ENCODE measurements at places on chromosomes 7 and 10.

DNA sequence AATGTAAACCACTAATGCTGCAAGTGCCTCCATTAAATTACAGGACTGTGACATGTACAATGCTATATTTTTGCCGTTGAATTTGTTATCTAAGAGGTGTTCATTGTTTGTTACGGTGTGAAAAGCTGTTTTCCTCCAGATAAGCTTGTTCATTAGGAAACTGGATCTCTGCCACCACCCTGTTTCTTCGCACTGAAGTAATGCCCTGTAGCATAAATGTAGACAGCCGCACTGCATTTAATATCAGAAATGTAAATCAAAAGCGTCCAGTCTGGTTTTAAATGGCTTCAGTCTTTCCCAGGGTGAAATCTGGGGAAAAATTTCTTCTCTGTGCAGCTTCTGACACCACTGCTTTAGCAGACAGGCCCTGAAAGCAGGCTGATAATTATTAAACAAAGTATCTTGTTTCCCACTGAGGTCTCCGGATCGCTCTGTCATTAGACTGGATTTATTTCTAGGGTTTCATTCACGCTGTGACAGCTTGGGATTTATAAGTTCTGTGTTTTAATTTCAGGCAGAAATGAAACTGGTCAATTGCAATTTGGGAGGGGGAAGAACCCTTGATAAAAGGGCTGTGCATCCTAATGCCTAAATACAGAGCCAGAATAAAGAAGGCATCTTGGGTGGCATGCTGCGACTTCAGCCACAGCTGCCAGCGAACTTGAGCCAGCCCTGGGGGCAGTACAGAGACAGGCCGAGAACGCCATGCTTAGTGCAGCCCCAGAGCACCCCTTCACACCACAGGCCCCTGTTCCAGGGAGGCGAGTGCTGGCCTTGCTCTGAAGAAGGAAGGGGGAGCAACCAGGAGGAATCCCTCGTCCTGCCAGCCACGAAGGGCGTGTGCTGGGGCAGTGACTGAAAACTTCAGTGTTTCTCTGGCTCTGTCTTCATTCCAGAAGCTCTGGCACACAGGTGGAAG, 547.7 kb upstream of the GALNT17 start:
- DNase-seq = no peak

DNA sequence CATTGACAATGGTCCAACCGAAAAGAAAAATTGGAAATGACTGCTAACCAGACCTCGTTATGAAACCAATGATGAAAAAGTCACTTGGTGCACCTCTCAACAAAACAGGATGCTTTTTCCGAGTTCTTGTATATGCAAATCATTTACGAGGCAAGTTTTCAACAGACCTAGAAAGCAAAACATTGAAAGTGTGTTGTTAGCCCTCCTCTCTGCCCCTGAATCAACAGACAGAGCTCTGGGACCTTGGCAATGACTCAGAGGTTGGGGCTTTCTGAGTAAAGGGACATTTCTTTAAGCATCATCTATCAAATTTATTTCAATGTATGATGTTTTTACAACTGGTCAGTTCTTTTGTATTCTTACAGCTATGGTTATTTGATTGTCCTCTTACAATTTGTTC, 16.3 kb upstream of the DKK1 start:
- DNase-seq = no peak

DNA sequence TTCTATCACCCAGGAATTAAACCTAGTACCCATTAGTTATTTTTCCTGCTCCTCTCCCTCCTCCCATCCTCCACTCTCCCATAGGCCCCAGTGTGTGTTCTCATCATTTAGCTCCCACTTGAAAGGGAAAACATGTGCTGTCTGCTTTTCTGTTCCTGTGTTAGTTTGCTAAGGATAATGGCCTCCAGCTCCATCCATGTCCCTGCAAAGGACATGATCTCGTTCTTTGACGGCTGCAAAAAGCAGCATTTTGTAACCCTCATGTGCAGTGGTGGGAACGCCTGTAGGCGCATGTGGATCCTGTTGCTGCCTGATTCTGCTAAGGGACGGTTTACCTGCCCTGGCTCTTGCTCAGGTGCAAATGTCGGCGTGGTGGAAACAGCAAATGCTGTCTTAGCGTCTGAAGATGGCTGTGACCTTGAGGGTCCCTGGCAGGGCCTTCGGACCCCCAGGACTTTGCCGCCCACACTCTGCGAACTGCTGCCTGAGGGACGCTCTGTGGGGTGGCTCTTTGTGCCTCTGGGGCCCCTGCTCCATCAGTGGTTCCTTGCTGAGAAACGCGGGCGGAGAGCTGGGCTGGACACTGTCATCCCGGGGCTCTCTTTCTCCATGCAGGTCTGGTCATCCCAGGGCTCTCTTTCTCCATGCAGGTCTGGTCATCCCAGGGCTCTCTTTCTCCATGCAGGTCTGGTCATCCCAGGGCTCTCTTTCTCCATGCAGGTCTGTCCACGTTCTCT, 5.6 kb upstream of the MTG1 start:
- DNase-seq = no peak

DNA sequence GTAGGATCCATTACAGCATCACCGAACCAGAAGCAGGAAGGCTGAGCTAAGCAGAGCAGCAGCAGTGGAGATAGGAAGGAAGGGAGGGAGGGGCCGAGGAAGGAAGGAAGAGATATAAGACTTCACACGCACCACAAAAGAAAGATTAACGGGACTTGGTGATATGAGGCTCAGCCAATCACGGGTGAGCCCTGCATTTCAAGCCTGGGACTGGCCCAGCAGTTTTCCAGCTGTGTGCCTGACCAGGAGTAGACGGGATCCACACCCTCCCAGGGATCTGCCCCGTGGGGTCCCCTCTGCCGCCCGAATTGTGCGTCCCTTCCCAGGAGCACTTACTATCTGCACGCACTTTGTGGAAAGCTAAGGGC, 16.2 kb downstream of the ATG9B start:
- DNase-seq = no peak

DNA sequence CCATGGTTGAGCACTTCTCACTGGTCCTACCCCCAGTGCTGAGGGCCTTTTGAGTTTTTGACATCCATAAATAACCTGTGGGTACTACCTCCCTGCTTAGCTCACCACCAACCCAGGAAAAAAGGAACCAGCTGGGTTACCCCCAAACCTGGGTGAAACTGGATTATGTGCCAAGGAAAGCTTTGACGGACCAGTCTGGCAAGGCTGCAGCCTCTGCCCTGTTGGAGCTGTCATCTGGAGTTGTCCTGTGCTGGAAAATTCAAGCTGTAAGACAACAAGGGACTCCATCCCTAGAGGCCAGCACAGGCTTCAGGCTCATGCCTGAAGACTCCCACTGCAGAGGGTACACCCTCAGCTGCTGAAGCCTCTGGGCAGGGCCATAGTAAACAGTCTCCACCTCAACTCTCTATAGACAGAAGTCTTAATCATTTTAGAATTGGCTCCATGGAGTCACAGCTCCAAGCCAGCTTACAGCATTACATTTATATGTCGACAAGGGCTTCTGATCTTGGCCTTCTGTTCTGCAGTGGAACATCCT, 115.5 kb upstream of the AFAP1L2 start:
- no peak for DNase-seq

DNA sequence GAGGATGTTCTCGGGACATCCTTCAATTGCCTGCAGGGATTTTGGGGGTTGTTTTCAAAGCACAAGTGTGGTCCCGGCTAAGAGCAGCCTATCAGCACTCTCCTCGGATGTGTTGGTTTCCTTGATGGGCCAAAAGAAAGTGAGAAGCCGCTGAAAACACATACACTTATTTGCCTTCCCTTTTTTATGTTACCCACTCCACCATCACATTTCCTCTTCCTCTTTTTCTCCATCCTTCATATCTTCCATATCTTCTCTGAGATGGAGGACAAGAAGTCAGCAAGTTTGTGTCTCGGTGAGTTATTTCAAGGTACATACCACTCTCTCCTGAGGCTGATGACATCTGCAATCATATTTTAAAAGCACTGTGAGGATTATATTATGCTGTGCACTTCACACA, 64.0 kb downstream of the ZNF33B start:
- no peak for DNase-seq

DNA sequence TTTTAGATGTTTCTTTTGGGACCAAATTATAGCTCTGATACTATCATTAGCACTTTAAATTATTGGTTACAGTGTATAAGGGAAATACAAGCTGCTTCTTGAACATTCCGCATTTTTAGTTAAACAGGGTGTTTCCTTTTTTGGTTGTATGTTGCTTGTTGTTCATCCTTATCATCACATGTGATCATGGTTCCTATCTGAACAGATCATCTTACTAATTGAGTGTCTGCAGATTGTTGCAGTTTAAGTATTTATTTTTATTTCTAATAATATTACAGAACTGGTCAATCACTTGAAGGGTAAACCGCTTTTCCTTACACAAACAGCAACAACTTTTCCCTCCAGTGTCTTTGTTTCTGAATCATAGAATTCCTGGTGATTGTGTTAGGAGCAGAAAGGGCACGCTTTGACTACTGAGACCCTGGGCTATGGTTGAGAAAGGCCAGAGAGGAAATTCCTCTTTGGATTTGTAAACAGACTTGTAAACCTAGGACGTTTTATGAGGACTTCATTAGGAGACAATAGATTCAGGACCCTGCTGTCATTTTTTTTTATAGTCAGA, 37.2 kb downstream of the CHN2 start:
- no peak for DNase-seq

DNA sequence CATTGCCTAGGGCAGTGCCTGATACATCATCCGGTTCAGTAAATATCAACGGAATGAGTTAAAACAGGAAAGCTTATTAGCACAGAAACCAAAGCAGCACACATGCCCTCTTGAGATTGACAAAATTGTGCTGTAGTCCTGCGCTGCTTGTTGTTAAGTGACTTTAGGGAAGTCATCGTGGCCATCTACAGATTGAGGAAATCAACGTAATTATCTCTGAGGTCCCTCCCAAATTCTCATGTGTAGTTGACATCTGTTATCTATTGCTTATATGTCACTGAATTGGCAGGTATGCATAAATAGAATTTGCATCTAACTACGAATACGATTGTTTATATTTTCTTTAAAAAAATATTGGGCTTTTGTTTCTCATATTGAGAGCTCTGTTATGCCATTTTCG, 3.5 kb upstream of the GNB2 start:
- no peak for DNase-seq

DNA sequence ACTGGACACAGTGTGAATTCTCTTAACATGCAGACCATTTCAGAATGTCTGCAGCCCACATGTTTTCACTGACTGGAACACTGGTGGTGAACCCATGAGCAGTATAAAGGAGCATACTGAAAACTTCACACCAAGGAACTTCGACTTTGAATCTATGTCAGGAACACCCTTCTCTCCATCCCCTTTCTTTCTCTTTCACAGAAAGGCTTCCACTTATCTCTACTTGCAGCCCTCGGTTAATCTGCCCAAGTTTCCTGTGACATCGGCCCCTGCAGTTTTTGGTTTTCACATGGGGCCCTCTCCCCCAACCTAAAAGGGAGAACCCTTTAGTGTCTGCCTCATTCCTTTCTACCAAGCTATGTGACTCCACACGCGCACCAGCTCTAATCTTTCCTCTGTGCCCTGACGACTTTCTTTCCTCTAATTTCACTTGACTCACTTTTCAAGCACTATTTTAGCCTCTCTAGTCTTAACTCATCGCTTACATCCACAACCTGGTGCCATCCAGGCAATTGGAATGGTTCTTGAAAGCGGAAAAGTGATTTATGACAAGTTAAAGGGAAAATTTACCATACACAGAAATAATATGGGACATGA, 70.1 kb downstream of the RELN start:
- DNase-seq = no peak

- no peak for DNase-seq
These were observed 41.0 kb downstream of the PRF1 start for GRCh38 chr10:70561558-70561957.

DNA sequence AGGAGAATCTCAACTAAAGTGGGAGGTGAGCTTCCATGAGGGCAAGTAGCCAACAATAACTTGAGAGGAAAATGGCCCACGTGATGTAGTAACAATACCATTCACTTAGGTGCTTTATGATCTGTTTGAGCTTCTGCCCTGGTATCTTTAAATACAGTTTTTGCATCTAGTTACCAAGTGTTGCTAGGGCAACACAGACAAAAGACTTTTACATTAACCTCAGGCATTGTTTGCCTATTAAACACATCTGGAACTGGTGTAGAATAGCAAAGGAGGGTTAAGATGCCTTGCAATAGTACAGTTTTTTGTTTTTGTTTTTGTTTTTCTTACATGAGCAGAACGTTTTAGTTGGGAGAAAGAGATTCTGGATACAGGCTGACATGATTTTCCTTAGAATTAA, 97.7 kb upstream of the MTPN start:
- DNase-seq = no peak

DNA sequence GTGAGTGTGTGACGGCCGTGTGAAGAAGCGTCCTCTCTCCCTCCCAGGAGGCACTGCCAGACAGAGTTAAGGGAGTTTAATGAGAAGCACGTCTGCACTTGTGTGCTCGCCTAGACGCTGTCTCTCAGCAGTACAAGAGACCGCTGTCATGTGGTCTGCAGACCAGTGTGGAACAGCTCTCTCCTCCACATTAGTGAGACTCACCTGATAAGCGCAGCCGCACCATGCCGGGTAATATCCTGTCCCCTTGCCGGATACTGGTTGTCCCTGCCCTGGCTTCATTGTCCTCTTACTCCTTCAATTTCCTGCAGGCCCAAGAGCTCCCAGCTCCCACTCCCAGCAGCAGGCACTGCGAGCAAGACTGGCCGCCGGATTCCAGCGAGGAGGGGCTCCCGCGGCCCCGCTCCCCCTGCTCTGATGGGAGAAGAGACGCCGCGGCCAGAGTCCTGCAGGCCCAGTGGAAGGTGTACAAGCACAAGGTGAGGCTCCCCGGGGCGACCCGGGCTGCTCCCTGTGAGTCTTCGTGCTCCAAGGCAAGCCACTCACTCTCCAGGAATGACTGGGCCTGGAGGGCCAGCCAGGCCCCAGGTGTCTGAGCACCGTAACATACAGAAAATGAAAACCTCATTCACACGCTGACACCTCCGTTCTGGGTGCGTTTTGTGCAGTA, 33.5 kb upstream of the TTYH3 start:
- no peak for DNase-seq

GRCh38 chr10:110118891-110119621, 88.3 kb upstream of the MXI1 start:
- no peak for DNase-seq

- DNase-seq = no peak
These were observed 131.6 kb downstream of the BICC1 start for GRCh38 chr10:58644311-58644710.

DNA sequence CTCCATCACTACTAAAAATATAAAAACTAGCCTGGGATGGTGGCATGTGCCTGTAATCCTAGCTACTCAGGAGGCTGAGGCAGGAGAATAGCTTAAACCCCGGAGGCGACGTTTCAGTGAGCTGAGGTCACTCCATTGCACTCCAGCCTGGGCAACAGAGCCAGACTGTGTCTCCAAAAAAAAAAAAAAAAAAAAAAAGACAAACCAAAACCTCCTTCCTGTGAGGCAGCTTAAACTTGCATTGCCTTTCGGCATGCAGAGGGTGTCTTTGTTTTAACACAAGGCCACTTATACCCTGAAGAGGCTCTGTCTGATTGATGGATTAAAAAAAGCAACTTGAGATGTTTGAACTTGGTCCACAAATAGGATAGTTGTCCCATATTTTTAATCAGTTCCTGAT, 128.4 kb upstream of the RSU1 start:
- DNase-seq = no peak
